Urinary bladder (tissue), 4 donors: ENCODE measurements at places on chromosomes 2 and 18. TPM values are rescaled to one million over a fixed set of nuclear protein-coding genes. Genes with fewer than 3 reads are reported as not detected.

DNA sequence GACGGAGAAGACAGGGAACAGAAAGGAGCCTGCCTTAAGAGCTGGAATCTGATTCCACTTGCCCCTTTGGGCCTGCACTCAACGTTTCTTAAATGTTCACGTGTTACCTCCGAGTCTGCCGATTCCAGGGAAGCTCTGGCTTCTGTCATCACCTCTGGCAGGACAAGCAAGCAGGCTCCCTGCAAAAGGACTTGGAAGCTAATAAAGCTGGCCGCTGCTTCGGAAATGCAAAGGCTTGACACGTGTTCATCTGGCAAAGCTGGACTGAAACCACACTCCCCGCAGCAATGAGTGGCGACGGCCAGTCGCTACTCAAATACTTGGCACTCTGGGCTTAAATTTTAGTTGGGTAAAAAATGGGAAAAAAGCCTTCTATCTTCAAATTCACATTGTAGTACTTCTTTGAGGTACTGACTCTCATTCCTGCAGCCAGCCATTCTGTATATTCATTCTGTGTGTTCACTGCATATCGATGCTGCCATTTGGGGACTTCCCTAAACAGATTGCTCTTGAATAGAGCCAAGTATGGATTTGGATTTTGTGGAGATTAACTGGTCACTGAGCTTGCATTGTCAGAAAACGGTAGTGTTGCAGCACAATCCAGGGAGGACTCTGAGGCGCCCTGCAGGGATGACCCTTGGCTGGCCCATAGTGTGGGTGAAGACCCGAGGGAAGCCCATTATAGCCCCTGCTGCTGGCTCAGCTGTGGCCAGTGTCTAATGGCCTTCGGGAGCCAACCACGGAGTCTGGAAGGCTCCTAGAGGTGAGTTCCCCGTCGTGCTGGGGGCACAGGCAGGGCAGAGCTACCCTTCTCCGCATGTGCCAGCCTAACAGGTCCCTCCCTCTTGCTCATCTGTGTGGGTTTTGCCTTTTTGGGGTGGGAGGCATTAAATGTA, 231.5 kb downstream of the PRKCE start:
- no peak for DNase-seq

DNA sequence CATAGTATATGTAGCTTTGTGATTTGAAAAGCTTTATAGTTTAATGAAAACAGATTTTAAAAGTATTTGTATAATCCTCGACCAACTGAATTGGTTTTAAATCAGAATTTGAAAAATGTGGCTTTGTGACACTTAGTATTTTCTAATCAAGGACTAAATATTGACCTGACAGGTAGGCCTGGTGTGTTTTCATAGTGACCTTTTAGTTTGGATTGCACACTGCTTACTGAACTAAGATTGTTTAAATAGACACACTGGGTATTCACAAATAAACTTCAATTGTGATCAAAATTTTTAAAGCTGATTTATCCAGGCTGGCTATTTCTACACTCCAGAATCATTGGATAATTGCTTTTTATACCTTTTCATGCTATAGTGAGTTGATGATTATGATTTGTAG, 31.8 kb upstream of the FAM237A start:
- DNase-seq, result no peak

DNA sequence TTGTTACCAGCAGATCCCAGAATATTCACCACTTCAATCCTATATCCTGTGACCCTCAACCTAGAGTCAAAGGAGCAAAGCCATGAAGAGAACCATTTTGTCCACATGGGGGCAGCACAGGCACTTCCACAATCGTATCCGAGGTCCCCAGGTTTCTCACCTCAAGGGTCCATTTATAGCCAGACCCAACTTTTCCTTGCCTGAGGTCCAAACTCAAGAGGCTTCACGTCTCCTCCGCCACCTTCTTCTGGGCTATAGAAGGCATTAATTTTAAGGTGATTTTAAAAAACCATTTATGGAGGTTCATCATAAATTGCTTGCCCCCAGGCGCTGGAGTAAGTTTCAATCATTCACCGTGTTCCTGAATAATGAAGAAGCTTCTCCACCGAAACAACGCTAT, 111.6 kb upstream of the NABP1 start:
- no peak for DNase-seq

DNA sequence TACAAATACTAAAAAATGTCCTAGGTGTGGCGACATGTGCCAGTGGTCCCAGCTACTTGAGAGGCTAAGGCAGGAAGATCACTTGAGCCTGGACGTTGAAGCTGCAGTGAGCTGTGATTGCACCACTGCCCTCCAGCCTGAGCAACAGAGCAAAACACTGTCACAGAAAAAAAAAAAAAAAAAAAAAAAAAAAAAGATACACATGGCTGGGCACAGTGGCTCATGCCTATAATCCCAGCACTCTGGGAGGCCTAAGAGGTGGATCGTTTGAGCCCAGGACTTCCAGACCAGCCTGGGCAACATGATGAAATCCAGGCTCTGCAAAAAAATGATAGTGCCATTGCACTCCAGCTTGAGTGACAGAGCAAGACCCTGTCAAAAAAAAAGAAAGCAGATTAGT, 13.7 kb downstream of the KANSL1L start:
- no peak for DNase-seq

The TMEM37 gene
- 1.1 TPM for total RNA-seq

DNA sequence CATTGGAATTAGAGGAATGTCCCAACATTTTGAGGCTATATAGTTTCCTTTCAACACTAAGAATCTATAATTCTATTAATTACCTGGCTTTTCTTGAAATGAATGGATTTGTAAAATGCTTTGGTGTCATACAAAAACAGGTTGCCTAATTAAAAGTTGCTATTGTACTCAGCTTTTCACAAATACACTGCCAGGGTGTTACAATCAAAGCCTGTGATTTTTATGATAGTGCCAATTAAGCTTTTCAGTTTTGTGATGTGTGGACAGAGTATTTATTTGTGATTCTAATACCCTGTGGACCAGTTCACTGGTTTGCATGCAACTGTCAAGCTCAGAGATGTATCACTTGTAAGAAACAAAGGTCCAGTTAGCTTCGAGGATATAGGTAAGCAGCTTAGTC, 71.8 kb downstream of the NAB1 start:
- DNase-seq, result no peak

The CAPN14 gene
- total RNA-seq, result 0.42 TPM

The MROH2A gene
- 0.32 TPM for total RNA-seq

DNA sequence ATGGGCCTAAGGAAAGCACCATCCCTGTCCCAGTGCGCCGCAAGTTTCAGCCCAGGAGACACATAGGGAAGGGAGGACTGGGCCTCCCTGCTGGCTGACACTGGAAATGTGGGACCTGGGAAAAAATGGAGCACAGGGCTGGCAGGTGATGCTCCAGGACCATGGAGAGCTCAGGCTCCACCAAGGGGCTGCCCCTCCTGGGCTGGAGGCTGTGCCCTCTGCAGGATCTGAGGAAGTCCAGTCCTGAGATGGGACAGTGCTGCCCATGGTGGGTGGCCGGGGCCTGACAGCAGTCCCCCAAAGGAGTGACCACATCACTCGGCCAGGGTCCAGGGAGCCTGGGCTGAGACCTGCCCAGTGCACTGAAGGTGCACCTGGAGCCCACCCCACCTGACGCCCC, 108.6 kb upstream of the TEKT4 start:
- no peak for DNase-seq

DNA sequence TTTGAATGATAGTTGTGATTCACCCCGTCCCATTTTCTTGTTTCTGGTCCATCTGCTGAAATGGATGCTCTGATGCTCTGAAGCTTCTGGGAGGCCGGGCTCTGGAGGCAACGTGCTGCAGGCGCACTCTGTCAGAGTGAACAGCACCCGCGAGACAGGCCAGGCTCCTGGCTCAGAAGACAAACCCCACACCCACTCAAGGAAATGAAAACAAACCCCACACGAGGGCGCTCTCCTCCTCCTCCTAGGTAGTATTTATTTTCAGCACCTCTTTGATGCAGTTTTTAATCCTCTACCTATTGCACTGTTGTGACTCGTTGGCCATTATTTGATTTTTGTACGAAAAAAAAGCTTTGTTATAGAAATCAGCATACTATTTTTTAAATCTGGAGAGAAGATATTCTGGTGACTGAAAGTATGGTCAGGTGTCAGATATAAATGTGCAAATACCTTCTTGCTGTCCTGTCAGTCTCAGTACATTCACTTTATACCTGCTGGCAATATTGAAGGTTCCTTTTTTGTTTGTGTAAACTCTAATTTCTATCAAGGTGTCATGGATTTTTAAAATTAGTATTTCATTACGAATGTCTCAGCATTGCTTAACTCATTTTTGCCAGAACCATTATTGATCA, 10.3 kb upstream of the CHST10 start:
- DNase-seq, result no peak

GRCh38 chr2:120779781-120780283, 44.2 kb downstream of the GLI2 start:
- DNase-seq, result no peak

DNA sequence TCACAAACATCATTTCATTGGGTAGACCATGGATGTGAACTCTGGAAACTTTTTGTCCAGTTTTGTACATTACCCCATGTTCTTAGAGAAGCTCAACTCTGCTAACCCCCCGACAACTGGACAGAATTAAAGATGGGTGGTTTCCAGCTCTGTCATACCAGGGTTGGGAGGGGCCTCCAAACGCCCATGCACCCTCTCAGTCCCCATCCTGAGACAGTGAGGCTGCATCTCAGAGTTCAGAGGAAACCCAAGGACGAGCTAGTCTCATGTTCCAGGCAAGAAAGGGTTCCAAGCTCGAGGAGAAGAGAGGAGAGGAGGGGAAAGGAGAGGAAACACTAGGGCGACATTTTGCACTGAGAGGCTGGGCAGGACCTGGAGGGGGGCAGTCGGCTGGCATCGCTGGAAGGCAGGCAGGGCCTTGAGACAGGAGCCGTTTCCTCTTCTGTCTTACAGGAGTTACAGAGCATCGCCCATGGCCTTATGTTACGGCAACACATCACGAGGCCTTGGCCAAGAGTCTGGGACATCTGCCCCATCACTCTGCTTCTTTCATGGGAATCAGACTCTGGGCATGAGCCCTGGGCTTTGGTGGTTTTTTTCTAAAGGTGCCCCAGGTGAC, 16.4 kb downstream of the MAL start:
- no peak for DNase-seq

GRCh38 chr2:107336526-107336925, 450.6 kb upstream of the ST6GAL2 start:
- no peak for DNase-seq

DNA sequence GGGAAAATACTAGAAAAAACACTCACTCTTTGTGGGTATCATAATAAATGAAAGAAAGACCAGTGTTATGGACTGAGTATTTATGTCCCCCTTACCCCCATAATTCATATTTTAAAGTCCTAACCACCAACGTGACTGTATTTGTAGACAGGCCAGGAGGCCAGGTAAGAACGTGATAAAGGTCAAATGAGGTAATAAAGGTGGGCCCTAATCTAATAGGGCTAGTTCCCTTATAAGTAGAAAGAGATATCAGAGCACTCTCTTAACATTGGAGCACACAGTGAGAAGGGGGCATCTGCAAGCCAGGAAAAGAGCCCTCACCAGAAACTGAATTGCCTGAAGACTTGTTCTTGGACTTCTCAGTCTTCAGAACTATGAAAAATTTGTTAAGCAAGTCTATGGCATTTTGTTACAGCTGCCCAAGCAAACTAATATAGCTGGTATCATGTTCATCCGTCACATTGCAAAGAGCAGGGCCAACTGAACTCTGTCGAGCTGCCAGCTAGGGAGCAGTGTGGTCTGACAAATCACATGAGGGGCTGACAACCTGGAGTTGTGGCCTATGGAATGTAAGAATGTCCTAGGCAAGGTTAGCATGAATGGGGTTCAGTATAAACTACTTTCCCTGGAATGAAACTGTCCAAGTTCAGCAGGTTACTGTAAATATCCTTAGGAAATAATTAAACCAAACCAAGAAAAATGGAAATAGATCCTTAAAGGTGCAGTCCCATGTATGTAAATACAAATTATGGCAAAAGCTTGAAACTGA, 280.9 kb downstream of the ZNF385B start:
- DNase-seq, result no peak

- DNase-seq, result no peak
These were observed 82.2 kb upstream of the LTBP1 start for GRCh38 chr2:32864334-32865111.

DNA sequence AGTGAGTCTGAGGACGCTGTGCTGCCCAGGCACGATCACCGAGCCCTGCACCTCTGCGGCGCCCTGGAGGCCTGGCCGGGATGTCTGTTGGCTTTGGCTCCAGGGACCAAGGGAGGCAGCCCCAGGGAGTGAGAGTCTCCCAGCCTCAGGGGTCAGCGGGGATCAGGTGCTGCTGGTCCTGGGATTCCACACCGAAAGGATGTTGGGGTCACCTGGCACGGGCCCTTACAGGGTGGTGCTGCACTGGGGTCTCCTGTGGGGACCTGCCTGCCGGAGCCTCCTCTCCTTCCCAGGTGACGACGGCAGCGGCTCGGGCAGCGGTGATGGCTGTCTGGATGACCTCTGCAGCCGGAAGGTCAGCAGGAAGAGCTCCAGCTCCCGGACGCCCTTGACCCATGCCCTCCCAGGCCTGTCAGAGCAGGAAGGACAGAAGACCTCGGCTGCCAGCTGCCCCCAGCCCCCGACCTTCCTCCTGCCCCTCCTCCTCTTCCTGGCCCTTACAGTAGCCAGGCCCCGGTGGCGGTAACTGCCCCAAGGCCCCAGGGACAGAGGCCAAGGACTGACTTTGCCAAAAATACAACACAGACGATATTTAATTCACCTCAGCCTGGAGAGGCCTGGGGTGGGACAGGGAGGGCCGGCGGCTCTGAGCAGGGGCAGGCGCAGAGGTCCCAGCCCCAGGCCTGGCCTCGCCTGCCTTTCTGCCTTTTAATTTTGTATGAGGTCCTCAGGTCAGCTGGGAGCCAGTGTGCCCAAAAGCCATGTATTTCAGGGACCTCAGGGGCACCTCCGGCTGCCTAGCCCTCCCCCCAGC, 30.5 kb downstream of the GPC1 start:
- no peak for DNase-seq

GRCh38 chr2:171965661-171966060, 34.1 kb upstream of the METAP1D start:
- no peak for DNase-seq

GRCh38 chr2:47767880-47768609, 14.9 kb upstream of the MSH6 start:
- DNase-seq, result no peak
